ENCODE measurements at places on chromosomes 12 and 14.

DNA sequence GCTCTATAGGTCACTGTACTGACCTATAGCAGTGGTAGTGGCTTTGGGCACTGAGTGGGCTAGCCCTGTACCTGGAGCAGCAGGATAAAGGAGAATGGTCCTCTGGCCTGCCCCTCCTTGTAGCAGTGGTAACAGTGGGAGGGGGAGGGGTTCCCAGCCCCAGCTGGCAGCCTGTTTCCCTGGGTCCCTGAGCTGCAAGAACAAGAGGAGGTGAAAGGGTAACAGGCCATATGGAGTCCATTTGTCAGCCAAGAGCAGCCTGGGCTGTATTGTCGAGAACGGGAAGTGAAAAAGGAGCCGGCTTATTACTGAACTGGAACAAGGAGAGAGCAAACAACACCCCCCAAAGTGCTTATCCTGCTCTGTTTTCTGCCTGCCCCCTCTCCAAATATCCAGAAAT, 73.8 kb upstream of the SRSF5 start:
- no peak for DNase-seq

GRCh38 chr12:49930515-49931288, 19.8 kb upstream of the AQP2 start:
- DNase-seq, result no peak

GRCh38 chr12:167959-168600, 45.9 kb downstream of the SLC6A12 start:
- no peak for DNase-seq

GRCh38 chr12:122099856-122100255, 21.3 kb downstream of the MLXIP start:
- no peak for DNase-seq

- no peak for DNase-seq
These were observed 27.6 kb downstream of the TDP1 start for GRCh38 chr14:89983375-89983774.

DNA sequence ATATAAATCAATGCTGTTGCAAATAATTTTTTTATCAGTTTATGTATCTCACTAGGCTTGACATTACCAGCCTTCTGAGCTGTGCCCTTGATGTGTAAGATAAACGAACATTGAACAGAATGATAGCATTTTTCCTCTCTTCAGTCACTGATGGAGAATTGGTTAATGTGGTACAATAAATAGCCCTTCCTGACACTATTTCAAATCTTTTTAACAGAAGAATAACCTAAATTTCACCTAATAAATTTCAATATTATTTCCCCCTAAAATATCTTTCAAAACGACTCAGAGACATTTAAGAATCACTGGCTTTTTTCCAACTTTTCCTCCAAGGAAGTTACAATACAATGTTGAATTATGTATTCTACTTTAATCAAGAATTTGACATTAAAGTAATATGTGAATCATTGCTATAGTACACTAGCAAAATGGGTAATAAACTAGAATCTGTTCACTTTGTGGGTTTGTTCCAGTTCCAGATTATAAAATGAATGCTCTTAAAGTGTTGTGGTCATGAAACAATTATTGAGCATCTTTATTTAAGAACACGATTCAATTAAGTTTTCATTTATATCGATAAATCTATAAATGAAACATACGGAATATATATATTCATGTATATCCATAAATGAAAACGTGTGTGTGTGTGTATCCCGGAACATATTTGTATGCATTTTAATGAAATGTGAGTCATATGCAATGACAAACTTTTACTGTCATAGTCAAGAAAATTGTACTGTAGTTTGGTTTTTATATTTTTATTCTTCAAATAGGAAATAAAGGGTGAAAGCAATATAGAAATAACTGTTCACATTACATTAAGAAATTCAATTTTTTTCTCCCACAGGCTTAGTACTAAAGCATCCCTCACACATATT, 2.5 kb upstream of the ATP2B1 start:
- DNase-seq, result no peak

DNA sequence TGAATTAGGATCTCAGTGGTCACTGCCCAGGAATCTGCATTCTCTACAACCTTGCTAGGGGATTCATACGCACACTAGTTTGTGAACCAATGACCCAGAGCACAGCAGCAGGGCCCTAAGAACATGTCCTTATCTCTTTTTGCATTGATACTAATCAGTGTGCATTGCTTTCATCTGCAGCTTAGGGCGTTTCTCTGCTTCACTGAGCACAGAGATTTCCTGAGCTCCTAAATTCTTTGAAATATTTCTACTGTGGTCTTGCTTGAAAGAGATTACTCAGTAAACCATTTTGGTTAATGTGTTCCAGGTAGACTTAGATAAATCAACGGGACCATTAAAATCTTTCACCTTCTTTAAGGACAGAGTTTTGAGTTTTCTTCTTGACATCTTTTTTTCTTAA, 351.3 kb upstream of the KITLG start:
- DNase-seq, result no peak

- no peak for DNase-seq
These were observed 75.5 kb upstream of the GTF2A1 start for GRCh38 chr14:81295958-81296923.

DNA sequence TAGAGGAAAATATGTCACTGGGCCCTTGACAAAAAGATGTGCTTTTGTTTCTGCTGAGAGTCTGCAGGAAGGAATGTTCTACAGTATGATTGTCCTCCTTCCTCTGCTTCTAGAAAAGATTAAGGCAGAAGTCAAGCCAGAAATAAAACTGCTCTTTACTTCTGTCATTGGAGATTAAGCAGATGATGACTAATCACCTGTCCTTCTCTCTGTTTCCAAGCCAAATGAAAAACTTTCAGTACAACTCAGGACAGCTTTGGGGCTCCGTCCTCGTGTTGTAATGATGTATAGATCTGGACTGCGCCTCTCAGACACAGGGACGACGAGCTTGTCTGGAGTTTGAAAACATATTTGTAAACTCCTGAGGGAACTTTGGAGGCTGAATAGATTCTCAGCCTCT, 159.3 kb downstream of the DYRK2 start:
- no peak for DNase-seq

GRCh38 chr12:3958534-3958933, 85.3 kb upstream of the PARP11 start:
- no peak for DNase-seq

GRCh38 chr14:74207943-74208342, 31.3 kb upstream of the VSX2 start:
- DNase-seq, result peak; percentile 33

GRCh38 chr12:56296295-56296694, 3.8 kb downstream of the CS start:
- DNase-seq, result no peak

GRCh38 chr14:66603945-66604344, 96.0 kb downstream of the GPHN start:
- no peak for DNase-seq

- DNase-seq, result no peak
These were observed 62.5 kb upstream of the HIF1A start for GRCh38 chr14:61632807-61633206.

DNA sequence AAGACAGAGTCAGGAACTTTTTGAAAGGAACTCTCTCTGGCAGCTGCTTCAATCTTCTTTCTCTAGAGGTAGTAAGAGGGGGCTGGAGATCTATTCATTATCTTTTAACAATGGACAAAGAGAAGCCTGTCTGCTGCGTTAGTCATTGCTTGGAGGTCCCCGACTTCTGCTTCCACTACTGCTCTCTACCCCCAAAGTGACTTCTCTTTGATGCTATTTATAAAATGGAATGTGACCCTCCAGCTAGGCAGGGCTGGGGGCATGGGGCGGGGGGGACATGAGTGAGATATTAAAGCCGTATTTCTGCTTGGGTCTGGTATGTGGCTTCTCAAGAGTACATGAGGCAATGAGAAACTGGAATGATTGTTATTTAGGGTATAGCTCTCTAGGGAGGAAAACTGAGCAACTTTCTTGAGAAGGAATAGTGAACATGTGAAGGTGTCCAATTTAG, 41.4 kb upstream of the NUDT4 start:
- DNase-seq, result no peak

GRCh38 chr12:64723630-64724029, 35.6 kb downstream of the GNS start:
- no peak for DNase-seq

GRCh38 chr14:56471056-56471455, 108.5 kb upstream of the TMEM260 start:
- DNase-seq, result no peak

GRCh38 chr14:70189456-70190077, 816 bp upstream of the SLC8A3 start:
- no peak for DNase-seq

DNA sequence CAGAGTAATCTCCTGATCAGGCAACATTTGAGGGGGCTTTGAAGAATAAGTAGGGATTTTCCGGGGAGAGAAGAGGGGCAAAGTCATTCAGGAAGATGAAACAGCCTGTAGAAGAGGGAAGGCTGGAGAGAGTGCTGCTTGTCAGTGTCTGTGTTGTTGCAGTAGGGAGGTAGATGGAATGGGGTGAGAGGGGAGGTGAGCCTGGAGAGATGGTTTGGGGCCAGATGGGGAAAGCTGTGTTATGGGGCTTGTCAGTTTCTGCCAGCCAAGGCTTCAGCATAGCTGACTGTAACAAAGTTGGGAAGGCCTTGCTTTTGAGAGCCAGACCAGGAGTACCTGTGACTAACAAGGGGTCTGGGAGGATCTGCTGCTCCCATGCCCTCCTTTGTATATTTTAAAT, 18.0 kb downstream of the BICD1 start:
- DNase-seq, result no peak

- no peak for DNase-seq
These were observed 188.5 kb upstream of the PRMT8 start for GRCh38 chr12:3302401-3303041.

DNA sequence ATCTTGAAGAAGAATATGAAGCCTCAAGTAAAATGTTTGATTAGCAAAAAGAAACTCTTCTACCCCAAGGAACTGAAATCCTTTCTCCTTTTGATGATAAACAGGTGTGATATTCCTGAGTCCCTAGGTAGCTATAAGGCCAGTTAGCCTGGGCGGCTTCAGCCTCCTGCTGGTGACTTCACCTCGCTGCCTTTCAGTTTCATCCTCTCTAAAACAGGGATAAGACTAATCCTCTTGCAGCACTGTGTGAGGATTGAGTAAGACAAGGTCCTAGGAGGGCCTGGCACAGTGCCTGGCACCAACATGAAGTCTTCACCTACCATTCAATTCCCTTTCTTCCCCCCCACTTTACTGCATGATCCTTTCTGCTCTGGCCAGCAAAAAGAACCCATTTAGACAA, 42.1 kb downstream of the CIT start:
- no peak for DNase-seq

- DNase-seq, result no peak
These were observed 68.9 kb downstream of the EPS8 start for GRCh38 chr12:15720295-15720694.

GRCh38 chr14:55051165-55051422, 353 bp upstream of the MAPK1IP1L start:
- DNase-seq, result no peak

- DNase-seq, result no peak
These were observed 453.7 kb downstream of the VRK1 start for GRCh38 chr14:97250931-97251330.

All from iPS DF 19.7 (cell line).